ENCODE measurements at places on chromosomes 11 and 22.

DNA sequence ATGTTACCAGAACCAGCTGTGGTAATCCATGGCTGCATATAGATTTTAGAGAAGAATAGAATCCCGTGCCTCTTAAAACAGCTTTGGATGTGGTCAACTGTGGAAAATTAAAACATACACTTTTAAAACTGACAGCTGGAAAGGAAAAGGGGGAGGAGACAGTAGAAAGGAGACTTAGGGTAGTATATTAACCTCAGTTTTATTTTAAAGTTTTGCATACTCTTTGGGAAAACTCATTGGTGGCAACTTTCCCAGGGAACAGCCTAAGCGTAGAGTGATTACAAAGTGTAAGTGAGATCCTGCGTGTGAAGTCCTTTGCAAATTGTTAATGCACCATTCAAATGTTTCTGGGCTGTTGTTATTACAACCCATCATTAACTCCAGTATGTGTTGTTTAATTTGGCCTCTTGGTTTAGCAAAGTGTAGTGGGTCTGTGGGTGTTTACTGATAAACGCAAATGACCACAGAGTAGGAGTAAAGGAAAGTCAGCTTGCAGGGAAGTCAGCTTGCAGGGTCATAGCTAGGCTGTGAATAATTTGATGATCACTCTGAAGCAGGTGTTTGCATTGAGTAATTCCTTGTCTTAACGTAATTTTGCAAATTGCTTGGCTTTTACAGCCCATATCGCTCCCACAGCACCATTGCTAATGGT, 88.0 kb upstream of the DBX1 start:
- no peak for DNase-seq

DNA sequence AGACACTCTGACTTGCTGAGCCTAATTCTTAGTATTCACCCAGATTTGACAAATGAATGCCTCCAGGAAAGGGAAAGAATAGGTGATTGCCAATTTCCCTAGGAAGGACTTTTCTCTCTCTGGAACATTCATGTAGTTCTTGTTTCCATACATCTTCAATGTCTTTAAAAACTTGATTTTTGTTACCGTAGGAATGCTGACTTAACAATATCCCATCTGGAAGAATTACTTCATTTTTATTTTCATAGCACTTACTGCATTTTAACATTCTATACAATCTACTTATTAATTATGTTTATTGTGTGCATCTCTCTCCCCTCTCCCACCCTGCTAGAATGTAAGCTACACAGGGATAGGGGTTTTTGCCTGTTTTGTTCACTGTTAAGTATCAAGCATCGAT, 66.6 kb downstream of the SLC5A12 start:
- DNase-seq, result no peak

DNA sequence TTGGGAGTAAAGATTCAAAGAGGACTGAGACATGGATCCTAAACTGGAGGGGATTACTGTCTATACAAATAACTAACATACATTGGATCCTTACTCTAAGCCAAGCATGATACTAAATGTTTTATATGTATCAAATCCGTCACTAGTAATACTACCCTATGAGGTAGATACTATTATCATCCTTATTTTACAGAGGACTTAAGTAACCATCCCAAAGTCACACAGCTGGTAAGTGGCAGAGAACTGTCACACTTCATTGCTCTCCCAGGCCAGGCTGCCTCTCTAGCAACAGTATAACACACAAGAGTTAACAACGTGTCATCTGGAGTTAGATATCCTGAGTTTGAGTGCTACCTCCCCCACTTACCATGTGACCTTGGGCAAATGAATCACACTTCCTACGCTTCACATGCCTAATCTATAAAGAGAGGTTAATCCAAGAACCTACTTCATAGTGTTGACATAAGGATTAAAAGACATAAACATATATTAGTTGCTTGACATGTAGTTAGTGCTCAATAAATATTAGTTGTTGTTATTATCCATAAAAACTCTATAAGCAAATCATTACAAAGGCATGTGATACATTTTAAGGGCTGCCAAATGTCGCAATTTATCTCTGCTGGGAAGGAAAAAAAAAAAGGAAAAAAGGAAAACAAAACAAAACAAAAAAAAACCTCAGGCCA, 33.8 kb upstream of the SPON1 start:
- DNase-seq, result no peak

DNA sequence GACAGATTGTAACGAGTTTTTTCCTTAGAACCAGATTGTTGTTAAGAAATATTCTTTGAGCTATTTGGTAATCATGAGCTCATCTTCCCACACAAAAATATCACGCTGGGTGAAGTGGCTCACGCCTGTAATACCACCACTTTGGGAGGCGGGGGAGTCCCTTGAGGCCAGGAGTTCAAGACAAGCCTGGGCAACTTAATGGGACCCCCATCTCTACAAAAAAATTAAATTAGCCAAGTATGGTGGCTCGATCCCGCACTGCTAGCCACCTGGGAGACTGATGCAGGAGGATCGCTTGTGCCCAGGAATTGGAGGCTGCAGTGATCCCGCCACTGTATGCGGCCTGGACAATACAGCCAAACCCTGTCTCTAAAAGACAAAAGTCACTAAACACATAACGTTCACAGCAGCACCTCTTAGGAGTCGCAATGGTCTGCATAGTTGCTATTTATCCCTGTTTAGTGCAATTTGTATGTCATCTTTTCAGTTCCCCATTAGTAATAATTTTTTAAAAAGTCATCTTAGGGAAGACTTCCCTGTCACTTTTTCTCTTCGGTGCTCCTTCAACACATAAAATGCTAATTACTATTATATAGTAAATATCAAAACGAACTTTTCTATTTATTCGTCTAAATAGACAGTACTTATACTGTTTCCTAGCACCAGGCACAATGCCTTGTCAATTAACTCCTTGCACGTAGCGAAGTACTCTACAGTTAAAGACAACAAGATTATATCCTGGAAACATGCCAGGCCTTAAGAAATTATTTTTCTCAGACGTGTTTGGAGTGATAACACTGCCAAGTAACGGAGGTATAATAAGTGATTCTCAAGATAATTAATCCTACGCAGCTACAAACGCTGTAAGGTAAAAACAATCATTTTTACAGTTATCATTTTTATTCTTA, 1.1 kb downstream of the ST13 start:
- DNase-seq, result no peak

DNA sequence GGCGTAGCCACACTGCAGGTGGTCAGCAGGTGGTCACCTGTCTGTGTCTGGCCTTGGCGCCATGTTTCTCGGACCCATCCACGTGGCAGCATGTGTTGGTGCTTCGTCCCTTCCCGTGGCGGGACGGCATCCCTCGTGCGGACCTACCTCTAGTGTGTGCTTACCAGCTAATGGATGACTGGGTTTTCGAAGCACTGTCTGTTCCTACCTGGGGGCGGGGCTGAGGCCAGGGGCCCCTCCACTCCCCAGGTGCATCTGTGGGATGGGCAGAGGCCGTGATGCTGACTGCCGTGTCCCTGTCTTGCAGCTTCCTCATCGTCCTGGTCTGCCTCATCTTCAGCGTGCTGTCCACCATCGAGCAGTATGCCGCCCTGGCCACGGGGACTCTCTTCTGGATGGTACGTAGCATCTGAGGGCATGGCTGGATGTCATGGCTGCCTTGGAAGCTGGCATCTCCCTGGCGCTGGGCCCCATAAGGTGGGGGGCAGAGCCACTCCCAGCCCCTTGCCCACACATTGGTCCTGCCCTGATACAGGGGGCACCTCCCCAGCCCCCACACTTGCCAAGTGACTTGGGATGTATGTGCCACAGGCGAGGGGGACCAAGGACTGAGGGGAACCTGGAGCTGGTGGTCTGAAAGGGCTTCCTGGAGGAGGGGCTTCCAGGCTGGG, 82.9 kb downstream of the KCNQ1 start:
- DNase-seq, result no peak

DNA sequence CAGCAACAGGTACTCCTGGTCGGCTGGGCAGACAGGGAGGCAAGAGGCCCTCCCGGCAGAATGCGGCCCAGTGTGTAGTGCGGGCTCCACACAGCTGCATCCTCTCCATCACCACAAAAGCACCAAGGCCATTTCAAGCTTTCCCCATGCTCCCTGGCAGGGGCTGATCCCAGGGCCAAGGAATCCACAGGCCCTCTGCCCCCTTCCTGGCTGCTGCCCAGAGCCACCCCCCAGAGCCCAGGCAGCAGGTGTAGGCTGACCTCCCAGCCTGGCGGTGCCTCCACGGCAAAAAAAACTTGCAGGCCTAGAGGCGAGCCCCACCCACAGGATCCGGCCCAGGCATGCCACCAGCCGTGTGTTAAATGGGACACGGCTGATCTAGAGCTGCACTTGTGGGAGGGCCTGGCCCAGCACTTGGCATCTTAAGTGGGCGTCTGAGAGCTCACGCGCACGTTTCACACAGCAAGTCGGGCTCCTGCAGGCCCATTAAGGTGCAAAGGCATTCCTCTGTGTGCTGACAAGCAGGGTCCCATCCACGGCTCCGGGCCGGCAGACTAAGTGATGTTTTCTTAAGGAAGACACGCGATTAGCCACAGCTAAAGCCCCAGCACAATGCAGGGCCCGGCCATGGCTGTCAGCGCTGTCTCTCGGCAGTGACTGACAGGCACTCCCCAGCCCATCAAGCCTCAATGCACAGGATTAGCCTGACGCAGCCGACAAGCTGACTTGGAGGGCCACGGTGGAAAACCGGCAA, 19.8 kb upstream of the GNB1L start:
- DNase-seq, result no peak

GRCh38 chr22:27472975-27473374, 328.6 kb downstream of the MN1 start:
- no peak for DNase-seq

DNA sequence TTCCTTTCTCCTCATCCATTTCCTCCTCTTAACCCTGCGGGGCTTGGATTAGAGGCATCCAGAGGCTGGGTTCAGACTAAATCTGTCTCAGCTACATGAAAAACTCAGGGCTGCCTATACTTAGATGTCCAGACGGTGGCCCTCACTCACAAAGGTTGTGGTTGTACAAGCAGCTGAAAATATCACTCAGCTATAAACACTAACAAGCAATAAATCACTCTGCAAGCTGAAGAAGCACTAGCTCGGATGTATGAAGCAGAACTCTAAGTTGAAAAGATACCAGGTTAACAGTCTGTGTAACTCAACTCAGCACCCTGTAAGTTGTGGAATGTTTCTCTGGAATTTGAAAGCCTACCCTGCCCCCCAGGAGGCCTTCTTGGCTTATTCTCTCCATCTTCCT, 82.9 kb downstream of the EXT2 start:
- no peak for DNase-seq

- no peak for DNase-seq
Measured at GRCh38 chr11:91921974-91922373, 302.6 kb upstream of the FAT3 start.

GRCh38 chr11:126419801-126420697, 64.6 kb downstream of the ST3GAL4 start:
- DNase-seq, result peak; percentile 63

DNA sequence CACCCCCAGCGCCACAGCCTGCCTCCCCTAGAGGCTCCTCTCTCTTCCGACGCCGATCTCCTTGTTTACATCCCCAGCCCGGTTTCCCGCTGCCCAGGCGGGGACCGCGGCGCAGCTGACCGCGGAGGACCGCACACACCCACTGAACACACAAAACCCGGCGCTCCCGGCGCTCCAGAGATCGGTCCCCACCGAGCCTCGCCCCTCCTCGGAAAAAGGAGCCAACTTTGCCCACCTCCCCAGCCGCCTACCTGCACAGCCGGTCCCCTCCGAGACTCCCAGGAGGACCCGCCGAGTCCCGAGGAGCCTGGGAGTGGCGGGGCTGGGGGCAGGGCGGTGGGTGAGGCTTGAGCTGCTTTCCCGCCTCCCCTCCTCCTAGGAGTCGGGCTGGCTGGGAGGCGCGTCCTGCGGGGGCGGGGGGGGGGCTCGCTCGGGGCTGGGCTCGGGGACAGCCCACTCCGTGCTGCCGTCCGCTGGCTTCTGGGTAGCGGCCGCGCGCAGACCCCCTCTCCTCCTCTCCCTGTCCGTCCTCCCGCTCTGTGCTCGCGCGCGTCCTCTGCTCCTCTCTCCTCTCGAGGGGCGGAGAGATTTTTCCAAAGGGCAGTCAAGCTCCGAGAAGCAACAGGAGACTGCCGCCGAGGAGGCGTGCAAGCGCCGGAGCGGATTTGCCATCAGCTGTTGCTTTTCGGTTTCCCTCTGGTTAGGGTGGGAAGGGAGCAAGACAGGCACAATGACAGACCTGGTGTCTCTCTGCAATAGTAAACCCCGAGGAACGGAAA, at the start of gene FXYD6:
Gene FXYD6, minus strand, starts transcription at position 318 of the 779 bp plus-strand sequence. CDS start 33,882 bp downstream, outside the sequence.
- no peak for DNase-seq

DNA sequence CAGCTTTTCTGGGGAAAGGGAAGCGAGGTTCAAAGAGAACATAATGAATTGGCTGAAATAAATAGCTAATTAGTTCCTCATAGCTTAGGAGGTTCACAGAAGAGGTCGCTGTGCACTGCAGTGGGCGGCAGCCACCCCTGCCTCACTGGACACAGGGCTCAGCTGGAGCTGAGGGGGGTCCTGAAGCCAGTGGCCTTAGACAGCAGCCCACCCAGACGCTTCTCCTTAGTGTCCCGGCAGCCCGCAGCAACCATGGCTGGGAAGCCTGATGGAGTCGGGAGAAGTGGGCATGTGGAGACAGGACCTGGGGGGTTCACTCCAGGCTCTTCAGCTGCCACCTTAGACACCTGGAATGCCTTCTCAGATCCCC, 75.4 kb downstream of the TRIM29 start:
- no peak for DNase-seq

DNA sequence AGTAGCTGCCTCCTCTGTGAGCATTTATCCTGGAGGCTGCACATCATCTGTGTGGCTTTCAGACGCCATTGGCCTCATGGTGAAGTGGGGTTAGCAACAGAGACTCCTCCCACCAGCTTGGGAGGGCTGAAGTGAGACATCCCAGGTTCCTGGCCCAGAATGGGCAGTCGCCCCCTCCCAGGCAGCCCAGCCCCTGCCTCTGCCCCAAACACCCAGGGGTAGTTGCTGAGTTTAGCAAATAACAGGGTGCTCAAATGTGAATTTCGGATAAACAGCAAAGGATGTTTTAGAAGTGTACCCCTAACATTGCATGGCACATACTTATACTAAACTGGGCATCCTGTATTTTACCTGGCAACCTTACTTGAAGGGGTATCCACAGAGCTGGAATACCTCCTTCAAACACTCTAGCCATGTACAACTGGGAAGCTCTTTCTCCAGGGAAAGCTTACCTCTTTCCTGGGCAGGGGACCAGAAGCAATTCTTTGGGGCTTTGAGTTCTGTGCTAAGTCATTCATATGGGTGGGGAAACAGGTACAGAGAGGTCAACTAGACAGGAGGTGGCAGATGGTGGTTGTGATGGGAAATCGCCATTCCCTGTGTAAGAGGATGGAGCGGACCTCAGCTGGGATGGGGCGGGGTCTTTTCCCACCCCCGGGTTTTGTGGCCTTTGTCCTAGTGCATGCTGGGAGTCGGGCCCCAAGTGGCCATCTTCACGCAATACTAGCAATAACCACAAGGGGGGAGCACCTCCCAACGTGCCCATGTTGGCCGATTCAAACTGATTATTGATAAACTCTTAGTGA, 19.3 kb downstream of the MTFP1 start:
- peak; percentile 70 for DNase-seq

GRCh38 chr11:28963187-28963586, 855.0 kb downstream of the METTL15 start:
- DNase-seq, result no peak

- DNase-seq, result no peak
Measured at GRCh38 chr11:116420030-116420429, 352.8 kb downstream of the BUD13 start.

GRCh38 chr11:16186680-16187079, 169.7 kb downstream of the SOX6 start:
- DNase-seq, result no peak
